ENCODE measurements at places on chromosomes 7 and 10.
A peak's percentile ranks its signal among the peaks of the same experiment; 100 is the strongest.

GRCh38 chr7:55237156-55237893 is 127.8 kb upstream of the LANCL2 start:
- DNase-seq, result no peak

GRCh38 chr10:25023278-25023677 is 6.9 kb downstream of the THNSL1 start:
- no peak for DNase-seq

GRCh38 chr10:14093730-14094484 is 236.8 kb downstream of the FRMD4A start:
- peak; percentile 58 for DNase-seq

GRCh38 chr7:155234950-155235789 is 62.5 kb upstream of the INSIG1 start:
- DNase-seq, result no peak

DNA sequence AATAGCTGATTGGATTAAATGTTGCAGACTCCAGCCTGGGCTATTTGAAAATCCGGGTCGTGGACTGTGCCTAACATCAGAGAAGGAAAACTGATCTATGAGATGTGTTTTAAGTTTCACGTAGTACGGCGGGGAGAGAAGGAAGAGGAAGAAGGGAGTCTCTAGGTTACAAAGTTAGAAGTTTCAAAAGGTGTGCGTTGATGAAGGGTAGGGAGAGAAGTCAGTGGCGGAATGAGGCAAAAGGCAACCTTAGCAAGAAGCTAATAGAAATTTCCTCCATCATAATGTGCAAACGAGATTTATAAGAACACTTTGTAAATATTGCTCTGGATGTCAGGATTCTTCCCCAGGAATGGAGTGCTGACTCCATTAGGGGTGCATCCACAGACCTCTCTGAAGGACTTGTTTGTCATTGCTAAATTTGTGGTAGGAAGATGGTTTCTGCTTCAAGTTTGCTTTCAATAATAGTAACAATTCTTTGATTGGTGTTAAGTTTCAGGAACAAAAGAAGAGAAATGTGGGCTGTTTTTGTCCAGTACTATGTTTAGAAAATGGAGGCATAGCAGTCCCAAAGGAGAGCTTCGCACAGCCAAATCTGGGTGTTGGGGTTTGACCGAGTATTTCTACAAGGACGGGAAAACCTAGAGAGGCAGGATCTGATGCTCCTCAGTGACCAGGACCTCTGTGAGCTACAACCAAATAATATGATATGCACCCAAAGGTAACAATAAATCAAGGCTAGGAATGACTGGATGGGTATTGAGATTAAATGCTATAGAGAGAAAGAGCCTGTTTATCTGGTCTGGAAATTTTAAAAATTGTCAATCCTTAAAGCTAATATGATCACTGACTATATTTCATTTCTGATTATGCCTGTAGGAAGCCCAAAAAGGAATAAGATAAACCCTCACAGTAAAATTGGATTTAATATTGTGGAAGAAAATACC is 8.2 kb downstream of the TWIST1 start:
- DNase-seq, result no peak

GRCh38 chr10:80760914-80761371 is 223.2 kb downstream of the SH2D4B start:
- DNase-seq, result no peak

DNA sequence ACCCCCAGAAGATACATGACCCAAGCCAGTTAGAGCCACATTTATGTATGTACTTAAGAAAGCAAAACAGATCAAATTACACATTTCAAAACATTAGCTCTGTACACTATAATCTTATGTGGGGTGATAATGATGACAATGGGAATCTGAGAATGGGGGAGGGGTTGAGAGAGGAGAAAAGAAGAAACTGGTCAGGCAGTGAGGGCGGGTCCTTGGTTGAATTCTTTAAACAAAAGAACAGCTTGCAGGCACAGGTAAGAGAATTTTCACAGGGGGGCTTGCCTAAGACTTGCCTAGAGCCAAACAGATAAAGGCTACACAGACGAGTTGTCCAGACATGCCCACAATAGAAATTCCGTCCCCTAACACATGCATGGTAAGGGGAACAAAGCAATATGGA is 76.8 kb upstream of the PTER start:
- no peak for DNase-seq

DNA sequence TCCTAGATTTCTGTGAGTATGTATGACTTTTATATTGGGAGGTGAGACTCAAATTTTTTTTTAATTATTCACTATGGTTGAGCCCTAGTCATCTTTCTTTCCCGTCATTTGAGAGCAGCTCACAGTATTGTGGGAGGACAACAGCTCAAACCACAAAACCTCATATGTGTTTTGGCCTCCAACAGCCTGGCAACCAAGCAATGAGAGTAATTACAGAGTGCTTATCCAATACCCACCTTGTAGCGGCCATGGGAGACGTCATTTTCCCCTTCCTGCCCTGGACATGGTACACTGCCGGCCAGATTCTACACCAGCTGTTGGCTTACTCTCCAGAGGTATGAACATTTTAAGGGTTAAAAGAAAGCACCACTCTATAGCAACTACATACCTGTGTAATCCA is 49.1 kb downstream of the DOCK4 start:
- DNase-seq, result peak; percentile 84

GRCh38 chr7:16069998-16070397 is 351.3 kb downstream of the CRPPA start:
- no peak for DNase-seq

DNA sequence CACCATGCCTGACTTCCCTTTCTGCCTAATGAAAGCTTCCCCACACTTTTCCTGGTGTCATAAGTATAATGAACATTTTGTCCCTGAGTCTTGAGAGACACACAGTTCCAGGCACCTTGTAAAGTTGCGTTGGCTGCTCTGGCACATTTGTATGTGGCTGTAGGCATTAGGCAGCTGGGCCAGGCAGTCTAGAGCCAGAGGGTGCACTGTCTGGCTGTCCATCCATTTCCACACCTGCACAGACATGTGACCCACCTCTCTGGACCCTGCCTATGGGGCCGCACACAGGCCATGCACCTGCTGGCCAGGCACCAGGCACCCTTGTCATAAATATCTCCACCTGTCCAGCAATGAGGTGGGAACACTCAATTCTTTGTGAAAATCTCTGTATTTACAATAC is 54.7 kb upstream of the ANTXRL start:
- no peak for DNase-seq

GRCh38 chr10:102243309-102243708 is 2.0 kb upstream of the PITX3 start:
- DNase-seq, result peak; percentile 83

GRCh38 chr7:81064426-81064825 is 145.6 kb upstream of the SEMA3C start:
- DNase-seq, result peak; percentile 21

GRCh38 chr10:102894466-102895213 is 23.5 kb upstream of the CNNM2 start:
- DNase-seq, result no peak

GRCh38 chr7:21361413-21362125 is 66.3 kb upstream of the SP4 start:
- no peak for DNase-seq

DNA sequence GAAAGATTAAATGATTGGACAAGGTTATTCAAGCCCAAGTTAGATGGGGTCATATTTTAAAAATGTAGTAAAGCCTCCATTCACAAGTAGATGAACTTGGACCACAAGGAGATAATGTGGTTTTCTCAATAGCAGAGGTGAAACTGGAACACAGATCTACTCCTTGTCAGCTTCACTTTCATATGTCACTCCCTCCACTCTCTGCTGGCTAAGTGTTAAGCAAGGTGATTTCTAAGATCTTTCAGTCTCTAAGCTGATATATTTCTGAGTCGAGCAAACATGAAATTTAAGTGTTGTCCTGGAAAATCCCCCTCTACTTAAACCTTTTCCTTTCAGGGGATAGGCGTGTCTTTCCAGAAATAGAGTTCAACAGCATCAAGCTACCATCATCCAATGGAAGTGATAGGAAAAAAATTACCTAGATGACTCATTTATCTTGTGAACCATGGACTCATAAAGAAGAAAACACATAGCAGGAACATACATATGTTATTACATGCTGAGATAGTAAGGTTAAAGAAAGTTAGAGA is 275.0 kb downstream of the PTEN start:
- no peak for DNase-seq

GRCh38 chr10:76829724-76830123 is 807.9 kb downstream of the KCNMA1 start:
- no peak for DNase-seq

DNA sequence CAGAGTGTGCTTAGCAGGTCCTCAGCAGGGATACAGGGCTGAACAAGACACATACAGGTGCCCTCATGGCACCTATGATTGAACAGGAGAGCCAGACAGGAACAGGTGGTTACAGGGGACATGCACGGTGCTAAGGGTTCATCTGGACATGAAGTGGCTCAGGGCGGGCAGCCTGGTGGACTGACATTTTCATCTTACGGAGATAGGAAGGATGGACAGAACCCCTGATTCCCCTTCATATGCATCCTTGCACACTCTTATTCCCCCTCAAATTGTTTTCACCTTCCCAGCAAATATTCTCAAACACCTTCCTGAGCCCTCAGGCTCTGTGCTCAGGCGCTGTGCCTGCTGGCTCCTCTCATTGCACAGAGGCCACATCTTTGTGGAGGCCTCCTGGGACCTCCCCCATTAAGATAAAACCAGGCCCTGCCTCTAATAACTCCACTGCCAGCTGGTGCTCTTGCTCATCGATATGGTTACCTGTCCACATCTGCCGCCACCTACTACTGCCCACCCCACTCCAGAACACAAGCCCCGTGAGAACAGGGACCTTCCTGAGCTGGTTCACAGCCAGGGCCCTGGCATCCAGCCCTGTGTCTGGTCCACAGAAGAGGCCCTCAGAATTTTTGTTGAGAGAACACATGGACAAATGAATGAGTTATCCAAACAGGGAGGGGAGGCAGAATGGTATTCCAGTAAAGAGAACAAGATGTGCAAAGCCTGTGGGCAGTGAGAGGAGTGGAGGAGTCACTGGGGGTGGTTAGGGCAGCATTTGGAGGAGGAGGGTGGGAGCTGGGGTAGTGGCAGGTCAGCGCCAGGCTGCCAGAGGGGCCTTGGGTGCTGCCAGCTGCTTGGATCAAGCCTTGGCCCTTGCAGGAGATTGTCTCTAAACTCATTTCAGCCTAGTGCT is 68.9 kb upstream of the AQP1 start:
- no peak for DNase-seq

GRCh38 chr10:71213127-71213621 is 804 bp downstream of the UNC5B start:
- peak; percentile 82 for DNase-seq

DNA sequence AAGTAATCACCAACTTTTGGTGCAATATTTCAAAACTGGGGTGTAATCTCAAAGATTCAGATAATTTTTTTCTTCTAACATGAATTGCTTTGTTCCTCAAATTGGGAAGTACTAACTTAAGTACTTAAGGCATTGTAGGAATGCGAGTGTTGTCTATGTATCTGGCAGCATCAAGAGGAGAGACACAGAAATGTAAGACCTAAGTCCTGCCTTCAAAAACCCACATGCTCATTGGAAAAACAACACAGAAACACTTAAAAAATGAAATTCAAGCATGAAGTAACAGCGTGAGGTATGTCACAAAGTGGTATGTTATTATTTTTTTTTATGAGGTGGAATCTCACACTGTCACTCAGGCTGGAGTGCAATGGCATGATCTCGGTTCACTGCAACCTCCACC is 288.5 kb downstream of the ZEB1 start:
- no peak for DNase-seq

DNA sequence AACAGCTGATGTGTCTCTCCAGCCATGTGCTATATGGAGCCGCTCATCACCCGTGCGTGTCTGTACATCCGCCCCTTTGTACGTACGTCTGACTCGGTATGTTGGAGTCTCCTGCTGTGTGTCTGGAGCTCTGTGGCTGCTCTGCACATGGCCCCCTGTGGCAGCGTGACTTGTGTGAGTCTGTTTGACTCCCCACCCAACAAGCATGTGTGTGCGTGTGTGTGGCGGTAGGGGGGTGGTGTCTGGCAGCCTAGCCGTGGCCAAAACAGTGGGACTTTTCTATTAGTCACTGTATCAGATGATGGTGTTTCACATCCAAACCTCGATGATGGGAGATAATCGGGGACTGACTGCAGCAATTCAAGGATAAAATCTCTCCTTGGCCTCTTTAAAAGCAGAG is 94.1 kb downstream of the COL13A1 start:
- peak; percentile 60 for DNase-seq

GRCh38 chr10:23351926-23352519 is 7.4 kb upstream of the C10orf67 start:
- DNase-seq, result peak; percentile 87

DNA sequence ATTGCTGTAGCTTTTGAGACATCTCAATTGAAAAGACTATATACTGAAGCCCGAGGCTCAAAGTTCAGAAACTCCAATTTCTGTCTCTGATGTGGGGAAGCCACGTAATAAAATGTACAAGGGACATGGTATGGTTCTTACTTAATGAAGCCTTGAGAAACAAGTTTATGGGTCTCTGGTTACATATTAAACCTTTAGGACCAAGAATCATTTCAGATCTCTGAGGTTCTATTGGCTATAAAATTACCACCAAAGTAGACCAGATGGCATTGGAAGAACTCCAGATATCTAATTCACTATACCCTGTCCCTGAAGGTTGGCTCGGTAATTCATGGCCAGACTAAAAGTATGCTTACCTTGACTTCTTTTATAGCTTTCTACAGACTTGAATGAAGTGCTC is 23.7 kb downstream of the STAMBPL1 start:
- DNase-seq, result no peak

GRCh38 chr10:50497758-50498157 is 126.0 kb downstream of the SGMS1 start:
- DNase-seq, result peak; percentile 88

- no peak for DNase-seq
These were observed 328.1 kb downstream of the KCNMA1 start for GRCh38 chr10:77309509-77309908.

- DNase-seq, result peak; percentile 6
These were observed 16.2 kb upstream of the NME8 start for GRCh38 chr7:37832194-37832593.

DNA sequence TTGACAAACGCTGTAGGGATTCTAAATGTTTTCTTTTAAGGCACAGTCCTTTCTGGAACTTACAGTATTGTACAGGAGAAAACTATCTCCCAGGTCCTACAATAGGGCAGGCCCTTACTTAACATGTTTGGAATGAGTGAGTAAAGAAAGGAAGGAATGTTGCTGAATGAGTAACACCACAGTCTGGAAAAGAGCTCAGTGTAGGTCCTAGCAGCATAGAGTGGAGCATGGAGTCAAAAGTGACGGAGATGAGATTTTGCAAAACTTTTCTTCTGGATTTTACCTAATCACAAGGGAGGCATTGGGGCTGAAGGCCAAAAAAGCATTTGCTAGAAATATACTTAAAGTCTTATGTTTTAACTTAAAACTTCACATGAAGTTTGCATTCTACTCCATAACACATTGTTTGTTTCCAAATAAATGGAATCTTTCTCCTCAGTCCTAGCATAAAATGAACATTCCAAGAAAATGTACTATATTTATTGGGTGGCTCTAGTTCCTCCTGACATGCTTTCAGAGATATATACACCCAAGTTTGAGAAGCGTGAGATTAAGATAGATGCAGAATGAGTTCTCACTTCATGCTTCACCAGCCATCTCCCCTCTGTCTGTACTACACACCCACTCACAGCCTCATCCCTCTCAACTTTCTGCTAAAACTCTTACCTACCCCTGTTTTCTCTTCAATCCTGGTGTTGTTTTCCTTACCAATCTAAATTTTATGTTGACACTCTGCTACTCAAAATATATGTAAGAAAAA is 20.2 kb upstream of the ADD3 start:
- DNase-seq, result peak; percentile 89

All from iris pigment epithelial cell (primary cell).